Activated T-helper 1 cell treated with anti-CD3 and anti-CD28 coated beads, Interleukin-2, amount 50 U/mL, for 16 hours (primary cell): ENCODE measurements at places on chromosomes 16 and 17.
A peak's percentile ranks its signal among the peaks of the same experiment; 100 is the strongest.

DNA sequence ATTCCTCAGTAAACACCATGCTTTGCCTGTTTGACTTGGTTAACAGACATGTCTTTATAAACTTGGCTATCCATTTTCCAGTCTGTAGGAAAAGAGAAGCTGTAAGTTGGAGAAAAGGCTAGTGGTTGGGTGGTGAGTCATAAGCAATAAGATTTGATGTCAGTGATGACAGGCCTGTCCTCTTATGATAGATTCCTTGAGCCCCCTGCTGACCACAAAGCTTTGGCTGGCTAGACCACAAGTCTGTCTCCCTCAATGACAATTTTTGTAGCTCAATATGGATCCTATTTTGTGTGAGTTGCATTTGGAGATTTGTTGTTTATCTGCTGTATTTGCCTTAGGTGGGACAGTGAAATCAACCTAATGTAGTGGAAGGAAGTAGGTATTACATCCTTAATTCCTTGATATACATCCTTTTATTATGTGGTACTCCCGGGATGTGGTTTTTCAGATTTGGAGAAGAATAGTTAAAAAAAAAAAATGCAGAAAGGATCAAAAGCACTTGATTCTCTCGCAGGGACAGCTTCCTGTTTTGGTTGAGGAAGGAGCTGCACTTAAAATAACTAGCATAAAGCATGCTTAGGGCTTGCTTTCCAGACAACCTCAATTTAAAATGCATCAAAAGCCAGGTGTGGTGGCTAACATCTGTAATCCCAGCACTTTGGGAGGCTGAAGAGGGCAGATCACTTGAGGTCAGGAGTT, 67.4 kb downstream of the SIAH1 start:
- no peak for DNase-seq

GRCh38 chr17:10518271-10519037, at the start of gene MYH1:
Gene MYH1, minus strand, starts transcription at chr17:10518542. Its CDS starts 1,900 bp downstream, at chr17:10516642.
- no peak for DNase-seq

DNA sequence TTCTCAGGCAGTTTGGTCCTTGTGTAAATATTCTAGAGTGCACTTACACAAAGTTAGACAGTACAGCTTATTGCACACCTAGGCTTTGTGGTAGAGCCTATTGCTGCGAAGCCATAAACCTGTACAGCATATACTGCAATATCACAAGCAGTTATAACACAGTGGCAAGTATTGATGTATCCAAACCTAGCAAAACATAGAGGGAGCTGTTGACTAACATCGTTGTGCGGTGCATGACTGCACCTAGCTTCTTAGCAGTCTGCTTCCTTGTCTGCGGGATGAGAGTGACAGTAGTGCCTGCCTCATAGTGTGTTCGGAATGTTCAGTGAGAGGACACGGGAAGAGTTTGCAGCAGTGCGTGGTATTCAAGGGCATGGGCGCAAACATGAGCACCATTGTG, 78.9 kb downstream of the MPRIP start:
- DNase-seq: no peak

DNA sequence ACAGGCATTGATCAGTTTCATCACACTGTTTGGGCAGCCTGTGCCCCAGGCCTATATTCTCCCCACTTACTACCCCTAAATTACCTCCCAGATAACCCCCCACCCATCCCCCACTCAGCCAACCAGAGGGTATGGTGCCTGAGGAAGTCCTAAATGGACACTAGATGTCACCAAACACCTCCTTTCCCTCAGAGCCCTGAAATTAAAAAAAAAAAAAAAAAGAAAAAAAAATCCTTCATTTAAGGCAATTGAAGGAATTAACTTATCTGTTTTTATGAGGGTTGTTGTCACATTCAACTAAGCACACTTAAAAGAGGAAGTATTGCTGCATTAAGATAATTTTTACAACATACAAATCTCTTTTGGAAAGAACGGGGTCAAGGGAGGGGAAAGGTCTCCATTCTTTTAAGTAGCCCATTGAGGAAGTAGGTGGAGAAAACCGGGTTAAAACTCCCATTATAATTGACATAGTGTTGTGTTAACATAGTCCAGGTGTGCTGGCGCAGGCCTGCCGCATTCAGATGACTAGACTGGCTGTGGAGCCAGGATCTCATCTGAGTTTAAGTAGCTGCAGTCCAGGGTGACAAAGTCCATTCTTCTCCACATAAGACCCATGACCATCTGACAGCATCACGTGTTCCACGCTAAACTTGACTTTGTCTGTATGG, 46.3 kb downstream of the SNX11 start:
- DNase-seq: no peak

- DNase-seq: no peak
Observed at GRCh38 chr17:68205808-68206720, 41.8 kb upstream of the AMZ2 start.

DNA sequence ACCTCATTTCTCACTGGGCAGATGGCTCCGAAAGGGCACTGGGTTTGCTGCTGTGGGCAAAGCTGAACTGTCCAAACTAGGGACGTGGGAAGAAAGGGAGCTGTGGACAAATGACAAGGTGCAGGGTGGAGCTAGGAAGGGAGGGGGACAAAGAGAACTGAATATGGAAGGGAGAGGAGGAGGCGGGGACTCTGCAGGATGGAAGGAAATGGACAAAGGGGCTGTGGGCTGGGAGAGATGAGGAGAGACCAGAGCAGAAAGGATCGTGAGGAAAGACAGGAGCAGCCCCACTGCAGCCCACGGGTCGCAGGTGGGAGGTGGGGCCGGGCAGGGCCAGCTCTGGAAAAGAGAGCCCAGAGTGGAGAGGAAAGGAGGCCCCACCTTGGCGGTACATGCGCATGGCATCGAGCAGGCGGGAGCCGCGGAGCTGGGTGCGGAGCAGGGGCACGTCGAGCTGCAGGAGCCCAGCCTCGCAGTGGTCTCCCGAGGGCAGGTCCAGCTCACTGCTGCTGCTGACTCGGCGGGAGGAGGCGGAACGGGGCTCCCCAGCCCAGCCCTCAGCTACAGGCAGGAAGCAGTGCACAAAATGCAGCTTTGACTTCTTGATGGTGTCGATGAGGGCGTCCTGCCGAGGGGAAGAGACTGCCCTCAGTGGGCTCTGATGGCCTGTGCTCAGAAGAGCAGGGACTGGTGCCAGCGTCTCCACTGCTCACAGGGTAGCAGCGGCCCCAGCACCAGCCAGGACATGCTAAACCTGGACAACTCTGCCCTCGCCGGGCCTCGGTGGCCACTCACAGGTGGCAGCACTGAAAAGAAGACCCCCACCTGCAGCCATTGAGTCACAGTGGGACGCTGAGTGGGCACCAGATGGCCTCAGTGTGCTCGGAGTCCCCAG, 66.8 kb downstream of the PIPOX start:
- no peak for DNase-seq

GRCh38 chr17:31467502-31468256, 76.2 kb downstream of the RAB11FIP4 start:
- no peak for DNase-seq

DNA sequence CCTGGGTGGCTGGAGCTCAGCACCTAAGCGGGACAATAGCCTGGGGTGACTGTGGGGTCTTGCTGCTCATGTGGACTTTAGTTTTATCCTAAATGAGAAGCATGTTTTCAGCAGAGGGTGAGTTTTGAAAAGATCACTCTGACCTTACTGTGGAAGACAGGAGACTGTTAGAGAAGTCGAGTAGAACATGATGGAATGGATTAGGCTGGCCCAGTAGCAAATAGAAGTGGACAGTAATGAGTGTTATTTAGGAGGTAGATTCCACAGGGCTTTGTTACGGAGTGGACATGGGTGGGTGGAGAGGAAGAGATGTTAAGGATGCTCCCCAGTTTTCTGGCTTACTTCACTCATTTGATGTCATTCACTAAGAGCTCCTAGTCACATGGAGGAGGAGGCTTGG, 73.3 kb upstream of the TBX2 start:
- DNase-seq: no peak

GRCh38 chr17:61834610-61835009, 28.7 kb downstream of the BRIP1 start:
- no peak for DNase-seq

DNA sequence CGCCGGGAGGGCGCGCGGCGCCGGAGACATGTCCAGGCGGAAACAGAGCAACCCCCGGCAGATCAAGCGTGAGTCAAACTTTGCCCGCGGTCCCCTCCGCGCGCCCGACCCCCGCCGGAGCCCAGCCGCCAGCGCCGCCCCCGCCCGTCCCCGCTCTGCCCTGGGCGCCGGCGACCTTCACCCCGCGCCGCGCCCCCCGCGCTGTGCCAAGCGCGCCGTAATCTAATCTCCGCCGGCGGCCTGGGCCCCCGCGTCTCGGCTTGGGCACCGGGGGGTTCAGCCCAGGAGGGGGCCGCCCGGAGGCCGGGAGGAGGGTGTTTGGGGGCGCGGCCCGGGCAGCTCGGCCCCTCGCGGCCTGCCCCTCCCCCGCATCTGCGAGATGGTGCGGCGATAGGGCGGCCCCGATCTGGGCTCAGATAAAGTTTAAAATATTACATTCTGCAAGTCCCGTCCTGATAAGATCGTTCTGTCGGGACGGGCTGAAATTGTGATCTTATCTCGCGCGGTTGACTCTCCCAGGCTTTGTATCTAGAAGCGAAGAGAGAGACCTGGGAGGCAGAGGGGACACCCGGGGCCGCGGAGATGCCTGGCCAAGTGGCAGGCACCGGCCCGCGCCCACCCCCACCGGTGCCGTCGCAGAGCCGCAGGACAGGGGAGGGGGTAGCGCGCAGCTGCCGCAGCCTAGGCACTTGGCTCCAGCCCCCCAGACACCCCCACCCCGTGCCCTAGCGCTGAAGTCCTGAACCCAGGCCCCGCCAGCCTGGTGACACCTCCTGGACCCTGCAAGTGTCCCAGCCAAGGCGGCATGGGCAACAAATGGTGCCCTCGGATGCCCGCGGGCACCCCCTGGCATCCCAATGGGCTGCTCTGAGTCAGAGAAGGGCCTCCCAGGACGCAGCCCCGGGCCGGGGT, 787 bp downstream of the ZFPM1 start:
- peak; percentile 27 for DNase-seq

GRCh38 chr17:18953231-18953728, 1.3 kb downstream of the SLC5A10 start:
- no peak for DNase-seq

GRCh38 chr16:54034684-54035083, 251.9 kb downstream of the IRX3 start:
- DNase-seq: no peak
